Suppressor macrophage treated with lipopolysaccharide for 1 hour (primary cell): ENCODE measurements at places on chromosomes 2 and 18.

- no peak for DNase-seq
Observed at GRCh38 chr18:50158866-50159653, 35.9 kb downstream of the MYO5B start.

- no peak for DNase-seq
Observed at GRCh38 chr2:239905306-239905705, 119.8 kb downstream of the NDUFA10 start.

DNA sequence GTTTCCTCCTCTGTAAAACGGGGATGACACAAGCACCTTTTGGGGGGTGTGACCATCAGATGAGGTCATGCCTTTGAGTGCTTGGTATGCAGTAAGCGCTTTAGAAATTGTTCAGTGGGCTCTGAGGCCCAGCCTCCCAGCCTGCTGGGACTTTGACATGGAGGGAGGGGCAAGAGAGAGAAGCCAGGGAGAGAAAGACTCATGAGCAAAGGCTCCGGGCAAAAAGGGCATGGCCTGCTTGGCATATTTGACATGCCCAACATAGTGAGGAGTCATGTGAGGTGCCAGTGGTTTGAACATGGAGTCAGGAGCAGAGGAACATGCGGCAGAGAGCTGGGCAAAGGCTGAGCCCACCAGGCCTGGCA is 14.0 kb downstream of the TNS1 start:
- no peak for DNase-seq

DNA sequence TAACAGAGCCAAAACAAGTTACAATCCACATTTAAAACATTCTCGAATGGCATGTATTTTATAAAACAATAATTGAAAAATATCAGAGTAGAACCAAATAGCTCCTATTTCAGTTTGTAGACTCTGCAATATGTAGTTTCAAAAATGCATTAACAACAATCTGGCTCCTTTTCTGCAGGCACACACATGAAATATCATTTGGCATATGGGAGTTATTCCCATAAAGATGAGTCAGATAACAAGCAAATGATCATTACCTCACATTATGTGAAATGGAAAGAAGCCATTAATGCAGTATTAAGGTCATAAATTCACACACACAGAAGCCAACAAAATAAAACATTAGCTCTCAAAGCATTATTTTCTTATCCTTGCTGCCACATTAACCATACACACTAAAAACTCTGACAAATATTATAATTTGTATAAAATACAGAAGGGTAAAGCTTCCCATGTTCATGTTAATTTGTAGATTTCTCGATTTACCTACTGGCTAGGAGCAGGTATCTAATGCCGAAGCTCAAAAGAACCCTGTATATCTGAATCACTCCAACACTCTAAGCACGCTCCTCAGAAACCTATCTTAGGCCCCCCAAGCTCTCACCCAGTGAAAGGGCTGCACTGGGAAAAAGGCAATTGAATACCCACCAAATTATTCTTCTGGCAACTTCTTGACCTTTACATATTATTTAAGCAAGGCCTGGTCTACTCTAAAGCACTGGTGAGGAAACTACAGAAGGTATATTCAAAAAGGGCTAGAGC is 13.8 kb downstream of the NBAS start:
- DNase-seq: no peak

DNA sequence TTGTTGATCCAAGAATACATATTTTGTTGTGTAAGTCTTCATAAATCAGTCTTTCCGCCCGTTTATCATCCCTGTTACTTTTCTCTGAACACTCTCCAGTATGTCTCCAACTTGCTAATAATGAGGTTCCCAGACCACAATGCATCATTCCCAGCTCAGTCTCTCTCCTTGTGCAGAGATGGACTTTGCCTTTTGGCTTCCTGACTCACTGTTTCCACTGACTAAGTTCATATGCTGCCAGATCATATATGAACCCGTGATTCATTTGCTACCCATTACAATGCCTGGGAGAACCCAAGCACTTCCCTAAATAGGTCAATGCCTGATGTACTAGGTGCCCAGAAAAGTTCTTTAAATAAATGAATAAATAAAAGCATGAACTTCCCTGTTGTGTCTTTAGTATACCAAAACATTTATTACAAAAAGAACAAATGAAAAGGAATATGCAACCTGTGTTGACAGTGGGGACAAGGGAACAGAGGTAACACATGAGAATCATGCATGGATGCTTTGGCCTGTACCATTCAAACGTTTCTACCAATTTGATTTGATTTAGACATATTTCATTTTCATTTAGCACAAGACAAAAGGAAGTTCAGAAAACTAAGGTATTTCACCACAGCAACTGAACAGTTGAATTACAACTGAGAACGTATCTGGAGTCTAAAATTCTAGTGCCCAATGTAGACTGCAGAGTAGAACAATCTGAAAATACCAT is 215.4 kb upstream of the HNRNPA3 start:
- peak; percentile 85 for DNase-seq

DNA sequence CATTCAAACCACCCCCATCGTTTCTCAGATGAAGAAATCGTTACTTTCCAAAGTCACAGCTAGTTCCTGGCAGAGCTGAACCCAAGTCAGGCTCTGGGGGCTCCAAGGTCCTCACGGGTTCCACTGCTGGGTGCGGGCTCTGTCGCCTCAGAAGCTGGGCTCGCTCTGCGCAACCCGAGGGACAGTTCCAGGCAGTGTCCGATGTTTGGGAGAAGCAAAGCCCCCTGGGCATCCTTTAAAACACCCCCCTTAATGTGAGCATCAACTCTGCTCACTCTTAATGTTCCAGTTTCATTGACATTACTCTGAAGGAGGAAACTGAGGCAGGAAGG is 796 bp downstream of the AOX1 start:
- DNase-seq: no peak

- DNase-seq: peak; percentile 10
Observed at GRCh38 chr2:54763636-54764291, 40.3 kb downstream of the EML6 start.

- no peak for DNase-seq
Observed at GRCh38 chr2:199101487-199101886, 356.3 kb downstream of the SATB2 start.

- DNase-seq: peak; percentile 74
Observed at GRCh38 chr18:5464251-5464650, 79.5 kb downstream of the EPB41L3 start.

- no peak for DNase-seq
Observed at GRCh38 chr18:26320686-26321085, 94.4 kb downstream of the TAF4B start.

- no peak for DNase-seq
Observed at GRCh38 chr2:153109793-153110192, 368.8 kb downstream of the RPRM start.

DNA sequence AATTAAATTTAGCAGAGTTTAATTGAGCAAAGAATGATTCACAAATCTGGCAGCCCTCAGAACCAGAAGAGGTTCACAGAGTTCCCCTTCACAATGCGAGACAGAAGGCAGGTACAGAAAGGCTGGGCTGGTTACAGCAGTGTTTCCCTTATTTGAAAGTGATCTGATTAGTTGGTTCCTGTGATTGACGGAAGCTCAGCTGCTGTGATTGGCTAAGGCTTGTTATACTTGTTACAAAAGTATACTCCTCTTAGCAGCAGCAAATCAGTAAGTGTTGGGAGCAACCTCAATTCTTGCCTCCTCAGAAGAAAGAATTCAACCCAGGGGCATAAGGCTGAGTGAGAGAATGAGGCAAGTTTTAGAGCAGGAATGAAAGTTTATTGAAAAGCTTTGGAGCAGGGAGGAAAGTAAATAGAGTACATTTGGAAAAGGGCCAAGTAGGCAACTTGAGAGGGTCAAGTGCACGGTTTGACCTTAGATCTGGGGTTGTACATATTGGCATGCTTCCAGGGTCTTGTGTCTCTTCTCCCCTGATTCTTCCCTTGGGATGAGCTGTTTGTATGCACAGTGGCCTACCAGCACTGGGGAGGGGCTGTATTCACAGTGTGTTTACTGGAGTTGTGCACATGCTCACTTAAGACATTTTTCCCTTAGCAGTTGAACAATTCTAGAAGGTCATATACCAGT is 431.8 kb upstream of the RAB12 start:
- DNase-seq: no peak

DNA sequence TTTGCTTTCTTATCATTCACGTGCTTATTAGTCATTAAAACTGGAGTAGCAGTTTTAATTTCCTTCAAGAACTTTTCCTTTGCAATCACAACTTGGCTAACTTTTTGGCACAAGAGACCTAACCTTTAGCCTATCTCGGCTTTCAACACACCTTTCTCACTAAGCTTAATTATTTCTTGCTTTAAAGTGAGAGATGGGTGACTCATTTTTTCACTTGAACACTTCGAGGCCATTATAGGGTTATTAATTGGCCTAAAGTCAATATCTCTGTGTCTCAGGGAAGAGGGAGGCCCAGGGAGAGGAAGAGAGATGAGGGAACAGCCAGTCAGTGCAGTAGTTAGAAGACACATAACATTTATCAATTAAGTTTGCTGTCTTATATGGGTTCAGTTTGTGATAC is 289.8 kb downstream of the RBM43 start:
- no peak for DNase-seq
